Suprapubic skin (tissue), 4 donors: ENCODE measurements at places on chromosomes 2 and 18.

DNA sequence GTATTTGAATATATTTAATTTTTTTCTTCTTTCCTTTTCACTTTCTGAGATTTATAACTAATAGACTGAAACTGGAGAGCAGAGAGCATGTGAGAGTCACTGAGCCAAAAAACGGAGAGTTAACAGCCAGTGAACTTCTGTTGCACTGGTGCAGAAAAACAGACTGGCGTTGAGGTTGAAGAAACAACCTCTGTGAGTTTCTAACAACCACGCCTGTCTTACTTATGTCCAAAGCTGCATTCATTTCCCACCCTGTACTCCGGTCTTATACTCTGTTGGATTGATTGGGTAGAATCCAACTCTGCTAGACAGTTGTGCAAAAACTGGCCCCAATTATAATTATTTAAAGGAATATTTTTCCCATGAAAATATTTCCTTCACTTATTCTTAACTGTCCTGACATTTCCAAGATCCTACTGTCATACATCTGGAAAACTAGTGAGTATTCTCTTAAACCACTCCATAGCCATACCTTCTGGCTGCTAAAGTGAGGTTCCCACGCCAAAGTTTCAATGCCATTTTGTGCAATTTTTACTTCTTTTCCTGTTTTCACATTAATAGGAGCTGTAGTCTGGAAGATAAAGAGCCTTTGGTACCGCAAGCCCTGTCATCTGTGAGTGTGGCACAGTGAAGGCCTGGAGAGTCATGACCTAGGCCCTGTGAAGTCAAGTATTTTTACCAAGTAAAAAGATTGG is 9.4 kb downstream of the CYP1B1 start:
- no peak for DNase-seq

DNA sequence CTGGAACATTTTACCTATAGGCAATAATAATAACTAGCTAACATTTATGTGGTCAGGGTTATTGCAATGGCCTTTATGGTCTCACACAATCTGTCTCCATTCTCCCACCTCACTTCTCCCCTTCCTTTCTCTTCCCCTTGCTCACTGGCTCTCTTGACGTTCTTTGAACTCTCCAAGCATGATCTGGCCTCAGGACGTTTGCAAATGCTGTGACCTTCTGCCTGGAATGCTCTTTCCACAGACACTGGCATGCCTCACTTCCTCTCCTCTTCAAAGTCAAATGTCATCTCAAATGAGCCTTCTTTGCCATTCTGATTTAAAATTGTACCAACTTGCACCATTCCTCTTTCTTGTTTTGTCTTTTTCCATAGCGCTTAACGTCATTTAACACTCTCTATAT is 25.3 kb upstream of the GCG start:
- DNase-seq = no peak

GRCh38 chr18:23619388-23619881 is 33.1 kb upstream of the NPC1 start:
- no peak for DNase-seq

DNA sequence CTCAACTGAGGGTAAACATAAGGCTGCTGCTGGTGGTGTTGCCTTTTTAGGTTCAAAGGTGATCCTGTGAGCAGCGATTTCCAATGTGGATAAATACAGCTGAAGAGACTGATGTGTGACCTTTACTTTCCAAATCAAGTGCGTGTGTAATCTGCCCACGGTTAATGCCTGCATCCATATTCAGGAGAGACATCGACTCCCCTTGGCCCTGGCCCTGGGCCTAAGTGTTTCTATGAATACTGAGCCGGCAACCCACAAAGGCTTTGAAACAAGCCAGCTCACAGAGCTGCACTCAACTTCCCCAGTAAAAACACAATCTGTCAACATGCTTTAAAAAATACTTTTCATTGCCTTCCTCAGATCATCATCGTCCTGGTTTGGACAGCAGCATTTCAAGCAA is 1026.6 kb downstream of the TMEM182 start:
- DNase-seq = no peak

- no peak for DNase-seq
These were observed 15.3 kb downstream of the UPP2 start for GRCh38 chr2:158116936-158117335.
